ENCODE measurements at places on chromosomes 2 and 18.
A peak's percentile ranks its signal among the peaks of the same experiment; 100 is the strongest.

DNA sequence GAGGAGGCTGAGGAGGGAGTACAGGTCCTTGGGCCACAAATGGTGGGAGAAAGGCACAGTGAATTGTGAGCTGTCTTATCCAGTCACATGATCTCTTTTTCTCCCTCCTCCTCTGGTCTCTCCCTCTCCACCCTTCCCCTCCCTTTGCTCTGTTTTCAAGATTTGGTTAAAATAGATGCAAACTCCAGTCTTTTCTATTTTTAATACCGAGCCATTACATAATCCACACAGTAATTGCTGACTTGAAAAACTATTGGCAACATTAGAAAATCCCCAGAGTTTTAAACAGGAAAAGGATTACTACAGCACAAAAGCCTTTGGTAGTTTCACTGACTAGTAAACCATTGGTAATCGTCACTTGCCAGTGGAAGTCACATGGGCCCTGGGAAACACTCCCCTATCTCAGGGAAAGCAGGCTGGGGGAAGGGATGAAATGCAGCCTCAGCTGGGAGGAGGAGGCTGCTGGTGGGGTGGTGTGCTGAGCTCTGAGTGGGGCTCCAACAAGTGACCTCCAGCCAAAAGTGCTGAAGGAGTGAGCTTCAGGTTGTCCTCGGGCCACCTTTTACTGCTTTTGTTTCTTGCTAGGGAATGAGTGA is 57.4 kb upstream of the PCBP1 start:
- no peak for DNase-seq

DNA sequence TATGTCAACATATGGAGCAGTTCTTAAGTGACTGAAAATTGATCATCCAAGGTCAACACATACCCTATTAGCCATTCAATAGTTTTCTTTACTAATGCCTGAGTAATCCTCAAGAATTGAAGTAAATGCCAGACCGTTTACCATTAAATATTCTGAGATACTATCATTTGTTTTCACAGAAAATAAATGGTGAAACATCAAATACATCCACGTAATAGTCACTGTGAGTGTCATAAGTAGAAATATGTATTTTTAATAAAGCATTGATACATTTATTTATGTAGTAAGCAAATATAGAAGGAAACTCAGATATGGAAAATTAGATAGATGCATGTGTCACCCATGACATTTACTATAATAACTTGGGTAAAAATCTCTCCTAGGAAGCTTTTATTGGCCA is 927.8 kb upstream of the NRXN1 start:
- no peak for DNase-seq

- no peak for DNase-seq
These were observed 144.3 kb downstream of the KCNE4 start for GRCh38 chr2:223196331-223196730.

DNA sequence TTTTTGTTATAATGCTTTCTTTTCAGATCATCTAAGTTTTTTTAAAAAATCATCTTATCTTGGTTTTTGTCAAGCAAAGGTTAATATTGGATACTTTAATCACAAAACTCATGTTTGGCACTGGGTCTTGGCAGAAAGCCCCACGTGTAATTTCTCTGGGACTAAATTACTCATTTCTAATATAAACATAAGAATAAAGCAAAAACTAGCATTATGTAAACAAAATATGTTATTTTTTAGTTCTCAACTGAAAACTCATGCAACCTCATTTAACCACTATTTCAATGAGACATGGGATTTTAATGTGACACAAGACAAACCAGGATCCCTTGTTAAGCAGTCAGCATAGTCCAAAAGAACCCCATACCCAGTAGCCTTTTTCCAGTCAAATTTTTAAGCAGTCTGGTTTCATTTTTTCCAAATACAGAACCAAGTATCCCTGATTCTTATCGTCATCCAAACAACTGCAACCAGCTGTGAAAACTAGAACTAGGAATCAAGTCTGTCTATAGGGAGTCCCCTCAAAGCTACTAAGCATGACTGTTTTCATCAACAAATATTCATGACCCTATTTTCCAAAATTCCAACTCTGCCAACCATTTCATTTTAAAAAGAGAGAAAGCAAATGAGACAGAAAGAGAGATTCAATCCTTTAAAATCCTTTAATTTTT is 27.1 kb downstream of the PID1 start:
- DNase-seq = no peak

DNA sequence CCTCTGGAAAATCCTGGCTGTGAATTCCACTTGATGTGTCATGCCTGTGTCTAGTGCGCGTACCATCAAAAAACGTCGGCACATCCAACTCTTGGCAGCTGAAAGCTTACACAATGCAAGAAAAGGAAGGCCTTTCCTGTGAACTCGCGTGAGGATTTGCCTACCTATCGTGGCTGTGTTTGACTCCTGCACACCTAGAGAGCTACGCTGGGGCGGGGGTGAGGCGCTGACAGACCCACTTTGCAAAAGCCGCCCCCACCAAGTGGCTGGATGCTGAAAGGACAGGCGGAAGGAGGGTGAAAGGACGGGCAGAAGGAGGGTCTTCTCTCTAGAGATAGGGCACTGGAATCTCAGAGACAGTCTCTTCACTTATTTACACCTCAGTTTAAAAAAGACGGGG is 270.1 kb downstream of the EIPR1 start:
- DNase-seq = no peak

GRCh38 chr2:75287624-75288316 is 88.5 kb upstream of the TACR1 start:
- DNase-seq = no peak

DNA sequence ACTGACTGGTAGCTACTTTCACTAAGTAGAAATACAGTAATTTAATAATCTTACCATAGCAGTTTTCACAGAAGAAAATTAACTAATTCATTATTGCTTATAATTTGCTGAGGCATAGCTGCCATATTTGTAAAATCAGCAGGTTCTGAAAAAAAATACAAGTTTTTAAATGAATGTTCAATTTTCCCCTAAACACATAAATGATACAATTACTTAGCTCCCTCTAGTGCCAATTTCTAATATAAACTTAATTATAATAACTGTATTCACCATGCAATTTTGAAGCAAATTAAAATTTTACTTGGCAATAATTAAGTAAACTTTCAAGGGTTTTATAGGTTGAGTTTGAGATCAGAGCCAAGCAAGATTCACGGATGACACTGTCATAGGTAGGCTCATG is 1321.6 kb upstream of the ACVR2A start:
- peak; percentile 1 for DNase-seq

DNA sequence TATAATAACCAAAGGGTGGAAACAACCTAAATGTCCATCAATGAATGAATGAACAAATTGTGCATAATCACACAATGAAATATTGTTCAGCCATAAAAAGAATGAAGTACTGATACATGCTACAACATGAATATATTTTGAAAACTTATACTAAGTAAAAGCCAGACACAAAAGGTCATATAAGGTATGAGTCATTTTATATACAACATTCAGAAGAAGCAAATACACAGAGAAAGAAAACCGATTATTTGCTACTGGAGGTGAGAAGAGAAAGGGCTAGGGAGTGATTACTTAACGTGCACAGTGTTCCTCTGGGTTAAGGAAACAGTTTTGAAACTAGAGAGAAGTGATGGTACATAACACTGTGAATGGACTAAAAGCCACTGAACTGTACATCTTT is 105.3 kb downstream of the GORASP2 start:
- no peak for DNase-seq

GRCh38 chr2:241762933-241763369 is 13.7 kb upstream of the GAL3ST2 start:
- DNase-seq = no peak

GRCh38 chr2:38099099-38100028 is 23.4 kb upstream of the CYP1B1 start:
- DNase-seq = no peak

DNA sequence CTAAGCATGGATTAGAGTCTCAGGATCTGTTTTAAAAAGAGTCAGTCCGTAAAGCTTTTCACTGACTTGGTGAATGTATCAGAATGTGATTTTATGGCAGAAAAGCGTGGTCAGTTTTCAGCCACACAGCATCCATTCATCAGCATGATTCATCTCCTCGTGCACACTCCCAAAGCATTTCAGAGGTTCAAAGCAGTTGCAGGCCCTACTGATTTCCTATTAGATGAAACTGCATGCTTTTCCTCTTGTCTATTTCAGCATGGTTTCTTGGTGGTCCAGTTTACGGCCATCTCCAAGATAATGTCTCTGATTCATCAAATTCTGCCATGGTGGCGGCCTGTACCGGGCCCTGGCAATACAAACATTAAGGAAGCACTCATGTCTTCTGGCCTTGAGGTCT is 4.8 kb upstream of the PARD6G start:
- DNase-seq = no peak

DNA sequence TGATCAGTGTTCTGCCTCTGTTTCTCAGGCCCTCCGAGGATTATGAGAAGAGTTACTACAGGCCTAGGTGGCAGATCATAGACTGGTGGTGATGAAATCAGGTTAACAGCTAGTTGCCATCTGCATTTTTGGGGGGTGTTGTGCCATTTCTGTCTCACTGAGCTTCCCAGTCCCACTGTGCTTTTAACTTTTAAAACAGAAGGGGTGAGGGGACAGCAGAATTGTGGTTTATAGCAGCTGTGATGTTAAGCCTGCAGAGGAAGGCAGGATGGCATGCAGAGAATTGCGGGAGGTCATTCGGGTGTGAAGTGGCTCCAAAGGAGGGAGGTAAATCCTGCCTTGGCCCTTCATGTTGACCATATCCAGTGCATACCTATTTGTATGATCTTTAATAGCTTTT is 5.0 kb downstream of the CAB39 start:
- DNase-seq = no peak

DNA sequence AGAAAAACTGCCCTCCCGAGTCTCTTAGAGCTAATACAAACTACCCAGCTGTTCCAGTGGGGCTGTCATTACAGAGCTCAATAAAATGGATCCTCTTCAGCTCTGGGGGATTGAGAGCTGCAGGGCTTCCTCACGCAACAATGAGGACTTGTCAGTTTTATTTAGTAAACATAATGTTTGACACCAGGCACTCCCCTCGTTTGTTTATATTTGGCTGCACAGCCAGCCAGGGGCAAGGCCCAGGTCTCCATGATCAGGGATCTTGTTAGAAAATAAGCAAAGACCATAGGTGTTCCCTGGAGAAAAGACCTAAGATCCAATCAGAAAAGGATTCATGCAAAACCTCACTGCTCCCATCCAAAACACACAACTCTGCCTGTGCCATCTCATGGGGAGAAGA is 158.2 kb downstream of the C1D start:
- DNase-seq = no peak

- DNase-seq = no peak
These were observed 56.0 kb downstream of the LBH start for GRCh38 chr2:30287190-30287840.

DNA sequence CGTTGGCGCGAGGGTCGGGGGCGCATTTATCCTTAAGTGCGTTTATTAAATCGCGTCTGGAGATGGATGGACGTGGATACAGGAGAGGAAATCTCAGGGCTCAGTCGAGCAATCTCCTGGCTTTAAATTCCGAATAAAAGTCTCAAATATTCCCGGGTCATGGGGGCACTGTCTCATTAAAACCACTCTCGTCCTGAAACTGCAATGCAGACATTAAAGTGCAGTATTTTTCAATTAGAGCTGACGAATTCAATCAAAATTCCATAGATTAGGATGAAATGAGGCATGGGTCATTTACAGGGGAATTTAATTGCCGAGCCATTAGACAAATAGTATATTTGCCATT is 10.7 kb upstream of the GBX2 start:
- no peak for DNase-seq

DNA sequence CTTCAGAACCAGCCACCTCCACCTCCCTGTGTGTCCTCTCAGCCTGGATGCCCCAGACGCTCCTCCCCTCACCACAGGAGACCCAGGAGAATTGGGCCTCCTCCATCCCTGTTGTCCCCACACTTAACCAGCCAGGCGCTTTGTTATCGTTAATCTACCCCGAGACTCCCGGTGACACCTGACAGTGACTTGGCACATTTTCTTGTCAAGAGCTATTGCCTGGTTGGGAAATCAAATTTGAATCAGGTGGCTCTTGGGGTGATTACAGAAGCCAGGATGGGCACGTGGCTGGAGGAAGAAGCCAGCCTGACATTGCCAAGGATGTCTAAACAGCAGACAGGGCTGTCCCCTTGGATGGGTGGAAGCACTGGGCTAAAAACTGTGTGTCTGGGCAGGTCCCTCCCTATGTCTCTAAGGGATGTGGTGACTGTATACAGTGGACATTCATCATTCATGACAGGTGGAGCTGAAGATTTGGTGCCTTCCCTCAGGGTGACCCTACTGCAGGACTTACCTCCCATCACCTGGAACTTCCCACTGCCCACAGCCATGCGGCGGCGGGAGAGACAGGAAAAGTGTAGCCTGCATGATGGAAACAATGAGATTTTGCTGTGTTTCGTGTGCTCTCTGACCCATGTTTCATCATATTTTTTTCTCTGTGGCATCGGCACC is 157.2 kb upstream of the CAPN13 start:
- DNase-seq = no peak

GRCh38 chr2:160376576-160376975 is 117.0 kb downstream of the RBMS1 start:
- no peak for DNase-seq

DNA sequence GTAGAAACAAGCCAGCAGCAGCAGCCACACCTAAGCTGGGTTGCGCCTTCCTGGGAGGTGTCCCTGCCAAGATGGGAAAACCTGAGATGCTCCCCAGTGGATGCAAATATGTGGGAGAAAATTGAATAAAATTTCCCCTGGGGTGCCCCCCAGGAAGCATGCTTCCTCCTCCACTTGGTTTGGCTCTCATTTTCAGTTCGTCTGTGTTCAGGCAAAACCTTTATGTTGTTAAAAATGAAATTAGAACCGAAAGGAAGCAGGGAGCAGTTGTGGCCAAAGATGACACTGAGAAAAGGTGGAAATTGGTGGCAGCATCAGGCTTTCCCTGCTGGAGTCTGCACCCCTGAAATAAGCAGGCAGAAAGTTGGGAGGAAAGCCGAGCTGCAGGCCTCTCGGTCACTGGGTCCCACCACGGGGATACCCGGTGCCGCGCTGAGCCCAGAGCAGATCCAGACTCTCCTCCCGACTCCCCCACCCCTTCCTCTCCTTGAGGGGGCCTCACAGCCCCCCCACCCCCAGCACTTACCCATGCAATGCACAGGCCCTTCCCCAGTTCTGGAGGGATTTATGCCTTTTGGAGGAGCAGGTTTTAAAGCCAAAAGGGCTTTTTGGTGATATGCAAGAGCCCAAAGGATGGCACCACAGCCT is 267.7 kb upstream of the SPRED2 start:
- no peak for DNase-seq

DNA sequence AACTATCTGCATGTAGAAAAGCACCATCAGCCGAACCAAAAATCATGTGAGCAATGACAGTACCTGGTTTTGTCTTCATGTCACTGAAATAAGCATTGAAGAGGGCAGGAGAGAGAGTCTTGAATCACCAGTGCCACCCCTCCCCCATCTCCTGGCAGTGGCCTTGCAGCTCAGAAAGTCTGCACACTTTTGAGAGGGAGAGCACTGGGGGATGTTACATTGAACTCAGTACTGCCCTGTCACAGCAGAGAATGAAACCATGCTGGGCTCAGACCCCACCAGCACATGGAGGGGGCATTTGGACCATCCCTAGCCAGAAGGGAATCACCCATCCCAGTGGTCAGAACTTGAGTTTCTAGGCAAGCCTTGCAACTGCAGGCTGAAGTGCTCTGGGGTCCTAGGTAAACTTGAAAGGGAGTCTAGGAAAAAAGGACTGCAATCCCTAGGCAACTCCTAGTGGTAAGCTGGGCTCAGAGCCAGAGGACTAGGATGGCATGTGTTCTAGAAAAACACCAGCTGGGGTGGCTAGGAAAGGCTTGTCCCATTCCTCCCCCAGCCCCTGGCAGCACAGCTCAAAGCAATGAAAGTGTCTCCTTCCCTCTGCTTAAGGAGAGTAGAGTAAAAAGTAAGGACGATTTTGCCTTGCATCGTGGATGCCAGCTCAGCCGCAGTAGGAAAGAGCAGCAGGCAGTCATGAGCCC is 259.9 kb upstream of the MYT1L start:
- DNase-seq = no peak

Data from NCI-H2029 (cell line).